ENCODE measurements at places on chromosomes 5 and 9.
A peak's percentile ranks its signal among the peaks of the same experiment; 100 is the strongest.

DNA sequence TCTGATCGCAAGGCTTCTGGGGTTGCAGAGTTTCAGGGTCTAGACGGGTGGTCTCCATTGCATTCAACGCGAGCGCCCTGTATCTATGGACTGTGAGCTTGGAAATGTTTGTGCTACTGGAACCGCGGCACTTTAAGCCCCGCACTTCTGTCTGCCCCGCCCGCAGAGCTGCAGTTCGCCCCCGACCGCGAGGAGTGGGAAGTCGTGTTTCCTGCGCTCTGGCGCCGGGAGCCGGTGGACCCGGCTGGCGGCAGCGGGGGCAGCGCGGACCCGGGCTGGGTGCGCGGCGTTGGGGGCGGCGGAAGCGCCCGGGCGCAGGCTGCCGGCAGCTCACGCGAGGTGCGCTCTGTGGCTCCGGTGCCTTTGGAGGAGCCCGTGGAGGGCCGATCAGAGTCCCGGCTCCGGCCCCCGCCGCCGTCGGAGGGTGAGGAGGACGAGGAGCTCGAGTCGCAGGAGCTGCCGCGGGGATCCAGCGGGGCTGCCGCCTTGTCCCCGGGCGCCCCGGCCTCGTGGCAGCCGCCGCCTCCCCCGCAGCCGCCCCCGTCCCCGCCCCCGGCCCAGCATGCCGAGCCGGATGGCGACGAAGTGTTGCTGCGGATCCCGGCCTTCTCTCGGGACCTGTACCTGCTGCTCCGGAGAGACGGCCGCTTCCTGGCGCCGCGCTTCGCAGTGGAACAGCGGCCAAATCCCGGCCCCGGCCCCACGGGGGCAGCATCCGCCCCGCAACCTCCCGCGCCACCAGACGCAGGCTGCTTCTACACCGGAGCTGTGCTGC is 1.0 kb downstream of the ADAMTS19 start:
- peak; percentile 64 for DNase-seq

DNA sequence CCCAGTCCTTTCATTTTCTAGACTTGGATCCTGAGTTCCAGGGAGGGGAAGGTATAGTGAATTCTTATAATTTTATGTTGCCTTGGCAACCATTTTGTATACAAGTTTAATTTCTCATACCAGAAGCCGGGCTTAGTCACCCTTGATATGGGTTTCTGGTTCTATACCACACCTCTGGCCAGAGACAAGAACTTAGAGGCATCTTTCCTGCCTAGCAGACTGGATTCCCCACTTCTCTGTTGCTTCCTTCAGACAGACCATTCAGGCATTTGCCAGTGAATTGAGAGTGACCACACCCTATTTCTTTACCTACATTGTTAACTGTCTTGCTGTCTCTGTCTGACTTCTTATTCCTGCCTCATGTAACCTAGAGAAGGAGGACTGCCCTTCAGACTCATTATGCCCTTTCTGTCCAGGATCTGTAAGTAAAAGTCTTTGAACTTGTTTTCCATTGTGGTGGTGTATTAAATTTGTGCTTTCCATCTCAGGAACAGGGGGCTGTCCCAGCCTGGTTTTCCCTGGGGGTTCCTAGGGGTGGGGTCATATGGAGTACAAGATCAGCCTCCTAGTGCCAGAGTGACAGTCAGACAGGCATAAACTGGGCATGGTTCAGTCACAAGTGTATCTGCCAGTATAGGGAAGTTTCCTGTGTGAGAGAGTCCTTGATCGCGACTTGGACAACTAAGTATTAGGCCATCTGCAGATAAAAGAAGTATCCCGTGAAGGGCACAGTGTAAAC is 27.4 kb downstream of the TNFSF8 start:
- DNase-seq, result no peak

- no peak for DNase-seq
These were observed 86.2 kb downstream of the FEM1C start for GRCh38 chr5:115458416-115458815.

DNA sequence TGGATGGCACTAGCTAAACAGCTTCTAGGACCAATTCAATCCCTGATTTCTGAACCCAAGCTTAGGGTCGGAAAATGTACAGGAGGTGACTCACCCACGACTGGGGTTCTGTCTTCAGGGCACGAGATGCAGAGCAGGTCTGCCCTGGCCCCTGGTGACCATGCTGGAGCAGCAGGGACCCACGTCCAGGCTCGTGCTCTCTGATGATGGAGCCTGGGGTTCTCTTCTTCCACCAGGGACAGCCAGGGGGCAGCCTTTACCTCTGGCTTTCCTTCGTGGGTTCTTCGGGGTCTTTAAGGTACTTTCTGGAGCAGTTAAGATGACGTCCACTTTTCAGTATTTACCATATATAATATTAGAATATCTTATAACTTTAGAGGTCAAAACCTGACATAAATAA is 2.1 kb downstream of the CFAP77 start:
- peak; percentile 61 for DNase-seq

DNA sequence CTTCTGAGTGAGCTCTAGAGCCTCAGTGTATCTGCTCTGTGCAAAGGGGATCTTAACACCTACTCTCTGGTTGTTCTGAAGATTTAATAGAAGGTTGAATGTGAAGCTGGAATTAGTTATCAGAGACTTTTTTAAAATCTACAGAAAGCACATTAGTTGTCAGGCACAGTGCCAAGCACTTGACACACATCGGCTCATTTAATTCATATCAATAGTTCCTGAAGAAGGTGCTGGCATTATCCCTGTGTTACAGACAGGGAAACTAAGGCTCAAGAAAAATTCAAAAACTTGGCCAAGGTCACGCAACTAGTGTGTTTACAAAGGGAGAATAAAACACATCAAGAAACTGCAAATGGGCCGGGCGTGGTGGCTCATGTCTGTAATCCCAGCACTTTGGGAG is 80.2 kb downstream of the FGF18 start:
- no peak for DNase-seq

GRCh38 chr5:72194846-72195245 is 87.6 kb downstream of the MAP1B start:
- DNase-seq, result no peak

DNA sequence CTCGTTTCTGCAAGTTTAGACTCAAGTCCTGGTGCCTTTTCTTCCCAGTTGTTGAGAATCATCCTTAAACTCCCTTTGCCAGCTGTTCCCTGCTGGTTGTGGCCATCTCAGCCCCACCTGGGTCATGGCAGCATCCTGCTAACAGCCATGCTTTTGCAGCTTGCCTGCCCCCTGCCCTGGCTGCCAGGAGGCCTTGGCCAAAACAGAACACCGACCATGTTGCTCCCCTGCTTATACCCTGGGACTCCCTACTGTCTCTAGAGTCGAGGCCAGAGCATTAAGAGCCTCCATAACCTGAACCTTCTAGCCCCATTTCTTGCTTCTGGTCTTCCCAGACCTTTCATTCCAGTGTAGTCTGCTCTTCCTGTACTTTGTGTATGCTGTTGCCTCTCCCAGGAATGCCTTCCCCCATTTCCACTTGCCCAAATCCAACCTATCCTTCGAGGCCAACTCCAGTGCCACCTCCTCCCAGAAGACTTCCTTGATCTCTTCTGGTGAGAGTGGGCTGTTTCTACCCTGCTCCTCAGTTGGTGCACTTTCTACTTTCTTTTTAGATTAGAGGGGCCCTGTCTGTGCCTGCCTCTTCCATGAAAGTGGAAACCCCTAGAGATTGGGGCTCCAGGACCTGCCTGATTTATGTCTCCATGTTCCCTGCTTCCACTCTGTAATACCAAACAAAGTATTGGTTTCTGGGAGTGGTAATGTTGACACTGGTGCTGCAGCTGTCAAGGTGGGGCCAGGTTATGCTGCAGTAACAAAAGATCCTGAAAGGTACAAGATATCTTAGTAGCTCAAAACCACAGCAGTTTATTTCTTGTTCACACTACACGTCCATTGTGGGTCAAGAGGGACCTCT is 88.2 kb downstream of the AMBP start:
- no peak for DNase-seq

DNA sequence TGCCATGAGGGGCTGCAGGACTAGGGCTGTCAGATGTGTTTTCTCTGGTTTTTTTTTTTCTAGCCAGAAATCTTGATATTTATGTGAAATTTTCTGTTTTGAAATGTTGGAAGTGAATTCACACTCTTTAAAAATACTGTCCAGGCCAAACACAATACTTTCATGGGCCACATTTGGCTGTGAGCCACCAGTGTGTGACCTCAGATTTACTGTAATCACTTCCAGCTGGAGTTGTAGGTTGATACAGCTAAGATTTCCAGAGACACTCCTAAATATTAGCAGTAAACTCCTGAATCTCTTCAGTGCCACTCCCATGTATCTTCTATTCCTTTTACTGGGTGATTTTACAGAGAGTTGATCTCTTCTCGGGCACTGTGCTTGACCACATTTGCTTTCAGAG is 92.2 kb upstream of the CKMT2 start:
- DNase-seq, result no peak

- peak; percentile 58 for DNase-seq
These were observed 55.7 kb upstream of the FANCC start for GRCh38 chr9:95373069-95373681.

- peak; percentile 74 for DNase-seq
These were observed 197.7 kb upstream of the OTULINL start for GRCh38 chr5:14383923-14384322.

DNA sequence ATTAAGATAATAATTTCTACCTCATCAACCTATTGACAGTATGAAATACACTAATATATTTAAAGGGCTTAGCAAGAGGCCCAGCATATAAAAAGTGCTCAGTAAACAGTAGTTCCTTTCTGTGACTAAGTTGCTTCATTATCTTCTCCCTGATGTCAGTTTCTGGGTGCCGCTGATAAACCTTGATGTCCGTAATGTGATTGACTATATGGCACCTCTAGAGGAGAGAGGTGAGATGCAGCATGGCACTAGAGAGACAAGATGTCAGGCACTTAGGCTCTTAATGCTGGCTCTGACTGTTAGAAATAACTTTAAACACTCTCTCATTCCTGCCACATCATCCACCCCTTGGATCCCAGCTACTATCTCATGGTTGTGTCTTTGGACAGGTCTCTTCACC is 455.9 kb upstream of the KLF4 start:
- DNase-seq, result no peak

- DNase-seq, result peak; percentile 74
These were observed 814.5 kb downstream of the MTRR start for GRCh38 chr5:8683496-8683895.

DNA sequence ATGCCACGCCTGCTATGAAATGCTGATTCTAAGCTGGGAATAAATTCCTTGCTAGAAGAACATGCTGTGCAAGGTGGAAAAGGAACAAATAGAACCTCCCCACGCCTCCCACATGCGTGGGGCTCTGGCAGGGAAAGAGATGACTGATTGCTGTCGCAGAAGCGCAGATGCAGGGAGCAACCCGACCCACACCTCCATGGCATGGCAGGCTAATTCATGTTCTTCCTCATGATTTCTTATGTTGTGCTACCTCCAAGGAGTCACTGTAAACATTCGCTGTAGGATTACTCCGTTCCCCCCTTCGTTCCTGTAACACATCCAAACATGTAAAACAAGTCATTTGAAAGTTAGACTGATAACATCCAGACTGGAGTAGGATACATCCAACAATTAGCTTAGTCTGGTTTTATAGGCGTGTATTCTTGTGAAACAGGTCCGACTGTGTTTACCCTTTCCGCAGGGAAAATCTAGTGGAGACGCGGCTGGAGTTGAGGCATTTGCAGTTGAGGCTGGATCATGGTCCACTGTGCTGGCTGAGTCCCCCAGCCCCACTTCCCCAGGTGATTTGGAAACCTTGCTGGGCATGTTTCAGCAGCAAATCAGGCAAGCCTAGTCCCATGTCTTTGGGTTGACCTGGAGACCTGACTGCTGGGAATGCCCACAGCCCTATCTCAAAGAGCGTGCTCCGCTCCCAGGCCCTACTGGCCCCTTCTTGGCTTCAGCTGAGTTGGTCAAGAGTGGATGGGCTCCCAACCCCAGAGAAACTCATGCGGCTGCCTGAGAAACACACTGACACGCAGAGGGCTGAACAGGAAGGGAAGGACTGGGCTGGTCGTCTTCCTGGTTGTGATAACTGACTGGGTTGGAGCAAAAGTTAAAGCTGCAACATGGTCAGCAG is 24.8 kb upstream of the ANKRD33B start:
- no peak for DNase-seq

GRCh38 chr9:8890695-8891094 is 1091.1 kb upstream of the DMAC1 start:
- DNase-seq, result no peak
